ENCODE measurements at places on chromosomes 4 and X. TPM values are rescaled to one million over a fixed set of nuclear protein-coding genes. Genes with fewer than 3 reads are reported as not detected.

NDP gene
- 15.1 TPM for total RNA-seq

VGLL1 gene
- total RNA-seq = not detected

CRLF2 gene
- total RNA-seq = not detected

GC gene
- total RNA-seq = 0.31 TPM

MAGEA12 gene
- total RNA-seq = not detected

MAML3 gene
- 4.4 TPM for total RNA-seq

HTN1 gene
- total RNA-seq = not detected

SH3BP2 gene
- total RNA-seq = 24.8 TPM

Data from occipital lobe (tissue), 3 donors.